ENCODE measurements at places on chromosomes 7 and 10. TPM values are rescaled to one million over a fixed set of nuclear protein-coding genes. Genes with fewer than 3 reads are reported as not detected.

SRGN gene
- 34.5 TPM for polyA plus RNA-seq

TRIP6 gene
- polyA plus RNA-seq, result 46.1 TPM

SEC23IP gene
- 41.9 TPM for polyA plus RNA-seq

AGAP9 gene
- 59.1 TPM for polyA plus RNA-seq

POMZP3 gene
- 18.5 TPM for polyA plus RNA-seq

FAM107B gene
- 44.0 TPM for polyA plus RNA-seq

SORCS1 gene
- polyA plus RNA-seq, result 6.5 TPM

AKR1C8 gene
- polyA plus RNA-seq, result 0.13 TPM

CPA2 gene
- 28.4 TPM for polyA plus RNA-seq

GPR15LG gene
- 1.4 TPM for polyA plus RNA-seq

RELN gene
- polyA plus RNA-seq, result 5.0 TPM

PDZD7 gene
- polyA plus RNA-seq, result 95.8 TPM

ADD3 gene
- polyA plus RNA-seq, result 418 TPM

MUC3A gene
- polyA plus RNA-seq, result 127 TPM

ENO4 gene
- 1.1 TPM for polyA plus RNA-seq

SEC31B gene
- 15.5 TPM for polyA plus RNA-seq

PBLD gene
- polyA plus RNA-seq, result 293 TPM

SPDYE2 gene
- polyA plus RNA-seq, result 3.2 TPM

CYP3A4 gene
- 14.3 TPM for polyA plus RNA-seq

C1QL3 gene
- 0.73 TPM for polyA plus RNA-seq

GATA3 gene
- 0.84 TPM for polyA plus RNA-seq

C10orf105 gene
- 0.27 TPM for polyA plus RNA-seq

TEX47 gene
- polyA plus RNA-seq, result not detected

SPDYE11 gene
- 0.51 TPM for polyA plus RNA-seq

SFTPA2 gene
- not detected for polyA plus RNA-seq

MYOZ1 gene
- 0.94 TPM for polyA plus RNA-seq

MBL2 gene
- 0.09 TPM for polyA plus RNA-seq

PIP gene
- not detected for polyA plus RNA-seq

EBF3 gene
- 7.5 TPM for polyA plus RNA-seq

NCF1 gene
- polyA plus RNA-seq, result 3.1 TPM

BRAT1 gene
- polyA plus RNA-seq, result 27.1 TPM

CRHR2 gene
- polyA plus RNA-seq, result 0.31 TPM

PCDH15 gene
- 0.64 TPM for polyA plus RNA-seq

Measured in large intestine (tissue), 12 donors.